ENCODE measurements at places on chromosomes 13 and 19.

DNA sequence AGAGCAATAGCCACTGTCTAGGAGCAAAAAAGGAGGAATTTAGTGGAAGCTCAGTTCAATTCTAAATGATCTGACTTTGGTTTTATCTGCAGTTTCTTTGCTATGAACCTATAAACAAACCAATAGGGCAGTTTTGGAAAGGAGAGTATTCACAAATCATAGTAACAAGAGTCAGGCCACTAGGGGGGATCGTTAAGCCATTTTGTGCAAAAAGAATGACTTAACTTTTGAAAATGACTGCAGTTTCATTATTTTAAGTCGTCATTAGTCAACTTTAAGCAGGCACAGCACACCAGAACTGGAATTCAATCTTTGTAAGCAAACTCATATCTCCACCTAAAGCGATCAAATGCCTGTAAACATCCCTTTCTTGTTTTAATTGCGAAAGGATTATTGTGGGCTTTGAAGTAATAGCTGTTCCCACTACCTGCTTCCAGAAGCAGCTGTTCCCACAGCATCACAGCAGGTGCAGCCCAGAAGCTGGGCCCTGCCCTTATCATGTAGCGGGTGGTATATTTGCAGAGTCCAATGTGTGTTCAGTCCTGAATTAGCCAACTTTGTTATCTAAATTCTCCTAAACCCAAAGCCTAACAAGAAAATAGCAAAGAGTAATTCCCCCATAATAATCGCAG lies 51.5 kb downstream of the SOX21 start:
- no peak for DNase-seq

DNA sequence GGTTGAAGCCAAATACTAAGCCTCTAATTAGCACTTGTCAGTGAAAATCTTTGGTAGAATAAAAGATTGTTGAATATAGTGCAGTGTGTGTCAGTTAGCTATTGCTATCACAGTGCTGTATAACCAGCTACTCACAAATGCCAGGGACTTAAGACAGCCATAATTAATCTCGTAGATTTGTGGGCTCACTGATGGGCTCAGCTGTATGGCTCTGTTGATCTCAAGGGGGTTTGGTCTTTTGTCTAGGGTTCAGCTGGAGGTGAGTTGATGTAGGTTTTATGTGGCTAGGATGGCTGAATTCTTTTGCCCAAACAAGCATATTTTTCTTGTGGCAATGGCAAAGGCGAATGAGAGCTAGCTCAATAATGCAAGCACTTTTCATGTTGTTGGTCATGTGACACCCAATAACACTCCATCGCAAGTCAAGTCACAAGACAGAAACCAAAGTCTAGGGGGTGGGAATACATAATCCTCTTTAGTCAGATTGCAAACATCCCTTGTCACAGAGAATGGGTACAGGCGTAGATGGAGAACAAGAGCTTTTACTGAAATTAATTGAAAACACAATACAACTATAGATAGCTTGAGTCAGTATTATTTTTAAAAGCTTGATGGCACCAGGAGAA lies 121.7 kb upstream of the EDNRB start:
- DNase-seq, result no peak

- no peak for DNase-seq
Observed at GRCh38 chr13:58165617-58166016, 534.1 kb downstream of the PCDH17 start.

- no peak for DNase-seq
Observed at GRCh38 chr13:112928020-112928971, 40.7 kb upstream of the MCF2L start.

DNA sequence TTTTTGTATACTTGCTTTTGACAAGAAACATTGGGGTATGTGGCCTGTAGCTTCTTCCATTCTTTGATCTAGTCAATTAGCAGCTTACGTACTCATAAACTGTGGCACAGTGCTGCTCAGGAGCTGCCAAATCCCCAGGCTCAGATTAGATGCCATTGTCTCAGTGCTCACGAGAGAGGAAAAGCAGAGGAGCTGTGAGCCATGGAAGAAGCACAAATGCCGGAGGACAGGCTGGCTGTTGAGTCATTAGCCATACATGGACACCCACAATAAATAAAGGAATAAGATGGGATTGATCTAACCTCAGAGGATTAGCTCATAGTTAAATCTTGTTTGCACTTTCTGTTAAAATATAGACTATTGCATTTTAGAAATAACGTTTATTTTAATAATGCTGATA lies 121.7 kb downstream of the POSTN start:
- DNase-seq, result no peak

- no peak for DNase-seq
Observed at GRCh38 chr13:35697186-35697730, 220.8 kb upstream of the MAB21L1 start.

DNA sequence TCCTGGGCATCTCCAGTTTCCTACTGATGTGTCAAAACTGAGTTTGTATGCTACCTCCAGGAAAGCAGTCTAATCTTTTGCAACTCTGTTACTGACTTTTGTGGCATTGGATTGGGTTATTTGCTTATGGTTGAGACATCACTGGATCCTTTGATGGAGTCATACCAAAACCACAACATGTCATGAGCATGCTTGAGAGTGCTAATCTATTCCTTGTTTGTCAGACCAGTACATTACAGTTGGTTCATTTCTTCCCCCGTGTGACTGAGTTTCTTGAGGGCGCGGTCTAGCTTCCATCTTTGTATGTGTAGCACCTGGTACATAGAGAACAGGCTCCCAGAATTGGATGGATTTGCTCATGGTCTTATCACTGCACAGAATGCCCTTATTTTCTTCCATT lies 43.2 kb downstream of the SUGT1 start:
- DNase-seq, result no peak

DNA sequence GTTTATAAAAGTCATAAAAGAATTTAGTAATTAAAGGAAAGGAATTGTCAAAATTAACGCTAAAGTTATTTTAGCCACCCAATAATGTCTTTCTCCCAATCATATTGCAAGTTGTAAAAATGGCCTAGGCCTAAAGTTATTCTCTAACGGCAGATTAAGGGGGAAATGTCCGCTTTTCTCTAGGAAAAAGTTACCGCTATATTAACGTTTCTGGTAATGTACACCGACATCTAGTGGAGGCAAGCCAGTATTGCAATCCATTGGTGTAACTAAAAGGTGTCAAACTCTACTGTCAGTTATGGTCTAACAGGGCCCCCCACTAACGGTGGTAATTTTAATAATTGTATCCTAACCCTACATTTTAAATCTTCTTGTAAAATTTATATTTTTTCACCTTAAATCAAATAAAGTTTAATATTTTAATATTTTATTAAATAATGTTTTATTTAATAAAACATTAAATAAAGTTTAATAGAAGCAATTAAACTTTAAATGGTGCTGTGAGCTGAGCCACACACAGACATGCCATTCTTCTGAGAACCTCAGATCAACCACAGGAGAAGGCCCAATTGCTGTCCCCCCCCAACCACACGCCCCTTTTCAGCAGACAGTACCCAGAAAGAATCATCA lies 35.9 kb upstream of the ZSCAN5A start:
- DNase-seq, result peak; percentile 17

- no peak for DNase-seq
Observed at GRCh38 chr13:103066079-103066780, at the start of gene SLC10A2. Gene SLC10A2, minus strand, starts transcription at chr13:103066417. Its CDS starts 168 bp downstream, at chr13:103066249.

GRCh38 chr13:63124863-63125262 lies 1709.2 kb upstream of the PCDH20 start:
- DNase-seq, result no peak

DNA sequence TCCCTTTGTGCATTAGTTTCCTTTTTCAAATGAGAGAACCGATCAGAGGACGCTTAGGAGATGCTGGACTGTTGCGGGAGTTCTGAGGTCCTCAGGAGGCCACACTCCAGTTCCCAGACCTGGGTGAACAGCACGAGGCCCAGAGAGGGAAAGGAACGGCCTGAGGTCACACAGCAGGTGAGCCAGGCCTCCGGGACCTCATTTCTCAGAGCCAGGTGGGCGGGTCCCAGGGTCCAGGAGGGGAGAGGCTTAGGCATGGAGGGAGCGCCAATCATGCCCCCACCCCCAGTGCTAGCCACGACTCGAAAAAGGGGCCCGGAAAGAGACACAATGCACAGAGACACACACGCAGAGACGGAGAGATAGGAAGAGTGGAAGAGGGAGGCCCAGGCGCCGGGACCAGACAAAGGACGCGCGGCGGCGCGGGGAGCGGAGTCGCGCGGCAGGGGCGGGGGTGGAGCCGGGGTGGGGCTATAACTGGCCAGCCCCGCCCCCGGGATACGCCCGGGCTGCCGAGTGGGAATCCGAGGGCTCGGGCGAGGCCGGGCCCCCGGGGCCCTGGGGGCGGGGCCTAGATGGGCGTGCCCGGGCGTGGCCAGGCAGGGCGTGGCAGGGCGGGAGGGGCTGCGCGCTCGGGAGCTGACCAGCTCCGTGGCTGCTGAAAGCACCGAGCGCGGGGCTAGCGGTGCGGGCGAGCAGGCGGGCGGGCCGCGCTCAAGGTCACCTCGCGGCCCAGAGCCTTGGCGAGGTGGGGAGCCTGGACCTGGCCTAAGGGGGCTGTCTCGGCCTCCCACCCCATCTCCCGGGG lies 1.6 kb downstream of the ELAVL3 start:
- no peak for DNase-seq

DNA sequence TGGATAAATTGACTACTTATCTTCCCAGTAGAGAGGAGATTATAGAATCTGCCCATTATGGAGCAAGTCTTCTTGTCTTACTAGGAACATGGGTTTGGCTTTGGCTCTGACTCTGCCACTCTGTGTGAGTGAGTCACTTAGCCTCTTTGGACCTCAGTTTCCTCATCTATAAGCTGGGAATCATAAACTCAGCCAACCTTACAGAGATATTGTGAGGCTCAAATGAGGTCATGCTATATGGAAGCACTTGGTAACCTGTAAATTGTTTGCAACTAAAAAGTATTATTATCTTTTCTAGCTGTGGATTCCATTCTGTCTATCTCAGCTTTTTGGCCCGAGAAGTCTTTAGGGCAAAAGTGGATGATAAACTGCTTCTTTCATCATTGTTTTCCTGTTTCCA lies 186.8 kb upstream of the TSC22D1 start:
- no peak for DNase-seq

- DNase-seq, result peak; percentile 21
Observed at GRCh38 chr19:44447916-44448674, at the start of gene ZNF229. Gene ZNF229, minus strand, starts transcription at chr19:44448472. Its CDS starts 5,625 bp downstream, at chr19:44442847.

GRCh38 chr13:79799059-79799867 lies 318.3 kb downstream of the NDFIP2 start:
- no peak for DNase-seq

DNA sequence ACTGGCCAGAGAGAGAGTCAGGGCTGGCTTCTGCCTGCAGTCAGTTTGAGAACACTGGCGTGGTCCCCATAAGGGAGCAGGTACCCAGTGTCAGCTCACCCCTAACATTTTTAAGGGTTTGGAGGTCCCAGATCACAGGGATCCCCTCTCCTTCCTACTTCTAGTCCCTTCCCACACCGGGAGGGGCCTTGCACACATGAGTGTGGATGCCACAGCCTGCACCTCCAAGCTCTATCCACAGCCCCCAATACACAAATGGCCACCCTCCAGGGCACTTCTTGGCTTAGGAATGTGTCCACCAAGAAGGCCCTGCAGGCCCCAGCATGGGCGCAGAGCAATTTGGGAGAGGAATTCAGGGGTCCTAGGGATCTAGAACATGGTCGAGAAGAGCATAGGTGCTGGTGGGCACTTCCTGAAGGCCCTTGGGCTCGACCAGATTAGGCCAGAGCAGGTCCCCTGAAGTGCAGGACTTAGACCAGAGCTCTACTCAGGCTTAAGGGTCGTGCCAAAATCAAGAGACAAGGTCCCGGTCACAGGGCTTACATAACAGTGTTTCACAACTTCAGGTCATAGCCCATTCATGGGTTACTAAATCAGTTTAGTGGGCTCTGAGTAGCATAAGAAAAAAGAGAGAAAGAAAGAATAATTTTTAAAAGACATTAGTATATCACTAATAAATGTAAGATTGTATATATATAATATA lies 16.0 kb downstream of the FXYD5 start:
- DNase-seq, result no peak

- no peak for DNase-seq
Observed at GRCh38 chr13:95783747-95784146, 106.8 kb downstream of the DNAJC3 start.

DNA sequence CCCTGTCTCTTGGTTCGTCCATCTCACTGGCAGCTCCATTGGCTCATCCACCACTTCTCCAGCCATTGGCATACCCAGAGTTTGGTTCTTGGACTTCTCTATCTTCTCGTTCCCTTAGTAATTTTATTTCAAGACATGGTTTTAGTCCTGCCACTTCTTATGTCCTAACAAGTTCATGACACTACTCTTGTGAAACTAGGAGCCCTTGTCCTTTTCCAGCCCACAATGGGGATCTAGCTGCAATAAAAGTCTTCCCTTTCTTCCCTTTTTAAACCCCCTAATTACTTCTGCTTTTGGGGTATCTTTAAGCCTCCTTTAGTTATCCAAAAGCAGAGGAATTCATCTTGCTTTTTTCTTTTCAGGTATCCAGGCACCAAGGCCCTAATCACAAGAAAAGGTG lies 2.9 kb upstream of the RCBTB2 start:
- DNase-seq, result no peak

Data from activated CD4-positive, CD25-positive, alpha-beta regulatory T cell treated with anti-CD3 and anti-CD28 coated beads, Interleukin-2, amount 50 U/mL, for 16 hours (primary cell).